ENCODE measurements at places on chromosomes 1 and 21.

DNA sequence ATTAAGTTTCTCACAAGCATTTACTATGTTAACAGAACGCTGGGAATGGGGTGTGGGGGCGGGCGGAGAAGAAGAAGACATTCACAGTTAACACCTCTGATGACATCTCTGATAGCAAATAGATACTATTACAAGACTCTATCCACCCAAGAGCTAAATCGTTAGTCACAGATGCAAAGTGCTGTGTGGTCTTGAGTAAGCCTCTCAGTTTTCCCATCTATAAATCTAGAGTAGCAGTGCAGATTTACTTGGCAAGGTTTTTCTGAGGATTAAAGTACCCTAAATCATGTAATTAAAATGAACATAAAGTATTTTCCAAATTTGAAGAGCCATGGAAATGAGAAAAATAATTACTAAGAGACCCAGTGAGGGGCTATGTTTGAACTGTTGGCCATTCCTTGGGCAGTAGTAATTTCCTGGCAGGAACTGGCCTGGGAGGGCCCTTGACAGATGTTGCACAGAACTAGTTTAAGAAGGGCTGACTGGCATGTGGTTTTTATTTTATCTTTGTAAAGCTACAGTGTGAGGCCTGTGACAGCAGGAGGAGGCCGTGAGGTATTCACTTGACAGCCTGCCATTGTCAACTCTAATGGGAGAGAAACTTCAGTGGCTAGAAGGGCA, 58.7 kb upstream of the APOBEC4 start:
- no peak for DNase-seq

DNA sequence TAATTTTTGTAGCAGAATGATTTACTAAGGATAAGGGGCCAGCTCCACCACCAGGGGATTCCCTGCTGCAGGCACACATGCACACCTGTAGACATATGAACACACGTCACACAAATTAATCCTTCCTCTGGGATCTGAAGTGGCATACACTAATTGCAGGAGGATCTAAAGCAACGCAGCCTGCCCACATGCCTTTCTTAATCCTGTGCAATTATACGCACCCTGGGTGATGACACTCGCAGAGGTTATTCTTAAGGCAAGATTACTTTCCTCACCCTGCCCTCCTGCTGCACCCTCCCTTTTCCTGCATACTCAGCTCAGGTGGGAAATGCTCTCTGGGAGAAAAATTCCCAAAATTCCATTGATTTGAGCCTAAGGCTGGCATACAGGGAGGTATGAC, 7.5 kb upstream of the LORICRIN start:
- no peak for DNase-seq

GRCh38 chr1:6673816-6674398, 27.7 kb downstream of the DNAJC11 start:
- no peak for DNase-seq

DNA sequence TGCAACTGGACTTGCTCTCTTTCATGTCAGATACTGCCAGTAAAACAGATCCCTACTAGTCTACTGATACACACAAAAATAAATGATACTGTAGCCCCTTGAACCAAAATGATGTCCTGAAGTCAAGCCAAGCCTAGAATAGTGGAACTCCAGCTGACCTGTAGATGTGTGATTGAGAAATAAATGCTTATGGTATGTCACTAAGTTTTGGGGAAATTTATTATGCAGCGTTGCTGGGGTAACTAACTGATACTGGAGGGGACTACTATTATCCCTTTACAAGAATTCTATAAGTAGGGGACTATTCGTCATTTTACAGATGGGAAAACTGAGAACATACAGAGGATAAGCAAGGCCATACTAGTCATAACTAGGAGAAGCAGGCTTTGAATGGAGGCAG, 55.6 kb downstream of the RPL5 start:
- DNase-seq: no peak

DNA sequence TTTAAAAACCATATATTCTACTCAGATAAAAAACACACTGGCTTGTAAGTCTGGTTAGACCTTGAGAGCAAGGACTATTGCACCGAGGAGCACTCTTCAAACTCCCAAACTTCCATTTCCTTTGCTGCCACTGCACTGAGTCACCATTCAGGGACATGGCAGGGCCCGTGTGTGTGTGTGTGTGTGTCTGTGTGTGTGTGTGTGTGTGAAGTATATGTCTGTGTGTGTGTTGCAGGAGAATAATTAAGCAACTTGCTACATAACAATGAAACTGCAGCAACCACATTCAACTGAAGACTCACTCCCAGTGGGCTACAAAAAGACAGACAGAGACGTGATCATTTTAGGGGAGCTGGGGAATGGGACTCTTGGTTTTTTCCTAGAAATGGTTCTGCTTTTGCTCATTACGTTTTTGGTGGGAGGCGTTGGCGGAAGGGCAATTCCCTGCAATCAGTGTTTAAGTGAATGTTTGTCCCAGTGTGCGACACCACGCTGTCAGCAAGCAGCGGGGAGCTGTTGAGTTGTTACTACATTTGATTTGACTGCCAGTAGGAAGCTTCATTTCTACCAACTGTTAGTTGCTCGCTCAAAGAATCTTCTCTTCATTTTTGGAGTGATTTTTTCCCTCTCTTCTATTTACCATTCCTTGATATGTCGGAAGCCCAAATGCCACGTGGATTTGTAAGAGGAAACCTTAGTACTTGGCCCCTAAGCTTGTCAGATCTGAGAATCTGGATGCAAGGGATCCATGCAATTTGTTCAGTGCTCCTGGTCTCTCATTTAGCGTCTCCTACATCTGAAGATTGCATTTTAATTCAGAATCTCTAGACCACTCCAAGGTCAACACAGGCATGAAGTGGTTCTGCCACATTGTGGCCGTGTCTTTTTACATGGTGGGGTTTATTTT, 36.1 kb downstream of the ESRRG start:
- DNase-seq: no peak

GRCh38 chr1:214075999-214076707, 88.4 kb downstream of the PROX1 start:
- no peak for DNase-seq

DNA sequence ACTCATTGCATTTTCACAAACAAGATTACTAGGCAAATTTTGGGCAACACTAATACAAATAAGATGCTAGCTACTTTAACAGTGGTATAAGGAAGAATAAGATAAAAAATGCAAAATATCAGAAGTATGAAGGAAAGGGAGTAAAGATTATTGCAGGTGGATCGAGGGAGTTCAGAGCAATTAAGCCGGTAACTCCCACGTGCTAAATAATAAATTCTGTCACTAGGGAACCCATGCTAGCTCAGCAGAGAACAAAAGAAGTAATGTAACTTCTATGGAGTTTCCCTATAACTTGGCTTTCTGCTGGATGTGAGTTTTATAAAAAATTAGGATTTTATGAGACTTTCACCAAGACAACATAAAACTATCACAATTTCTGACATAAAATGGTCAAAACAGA, 470.5 kb upstream of the RGS18 start:
- DNase-seq: no peak

DNA sequence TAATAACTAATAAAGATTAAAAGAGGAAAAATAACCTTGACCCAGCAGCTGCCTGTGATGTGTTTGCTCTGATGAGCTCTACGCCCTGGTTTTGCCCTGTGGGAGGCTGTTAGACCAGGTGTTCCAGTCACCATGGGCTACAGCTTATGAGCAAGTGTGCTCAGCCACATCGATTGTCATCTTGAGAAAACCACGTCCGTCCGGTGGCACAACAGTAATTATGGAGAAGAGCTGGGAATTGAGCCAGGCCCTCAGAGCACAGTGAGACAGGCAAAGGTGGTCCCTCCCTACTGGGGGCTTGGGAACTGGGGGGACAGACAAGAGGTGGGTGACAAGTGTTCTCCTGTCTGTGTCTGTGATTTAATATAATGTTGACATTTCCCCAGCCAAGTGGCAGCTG, 420.5 kb downstream of the MATN1 start:
- no peak for DNase-seq

DNA sequence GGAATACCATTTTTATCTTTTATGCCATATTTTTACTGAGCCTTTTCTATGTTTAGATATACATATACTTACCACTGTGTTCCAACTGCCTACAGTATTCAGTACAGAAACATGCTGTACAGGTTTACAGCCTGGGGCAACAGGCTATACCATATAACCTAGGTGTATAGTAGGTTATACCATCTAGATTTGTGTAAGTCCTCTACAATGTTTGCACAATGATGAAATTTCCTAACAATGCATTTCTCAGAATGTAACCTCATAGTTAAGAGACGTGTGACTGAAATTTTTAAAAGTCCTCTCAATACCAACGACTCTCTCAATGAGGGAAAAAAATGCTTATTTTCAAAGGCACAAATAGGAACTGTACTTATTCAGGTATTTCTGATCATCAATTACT, 21.7 kb downstream of the INTS7 start:
- no peak for DNase-seq

DNA sequence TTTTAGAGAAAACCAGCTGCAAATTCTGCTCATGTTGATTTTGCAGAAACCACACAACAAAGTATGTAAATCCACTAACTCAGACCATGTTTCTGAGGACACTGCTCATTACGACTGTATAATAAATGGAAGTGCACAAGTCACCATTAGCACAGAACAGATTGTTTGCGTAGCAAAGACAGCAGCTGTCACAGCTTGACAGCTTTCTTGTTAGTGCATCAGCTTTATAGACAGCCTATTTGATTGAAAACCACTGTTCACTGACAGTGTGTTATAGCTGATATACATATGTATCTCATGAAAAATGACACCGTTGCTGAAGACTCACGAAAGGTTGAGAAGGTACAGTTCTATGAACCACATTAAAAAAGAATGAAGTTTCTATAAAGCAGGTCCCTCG, 560.2 kb upstream of the ZRANB2 start:
- DNase-seq: no peak

DNA sequence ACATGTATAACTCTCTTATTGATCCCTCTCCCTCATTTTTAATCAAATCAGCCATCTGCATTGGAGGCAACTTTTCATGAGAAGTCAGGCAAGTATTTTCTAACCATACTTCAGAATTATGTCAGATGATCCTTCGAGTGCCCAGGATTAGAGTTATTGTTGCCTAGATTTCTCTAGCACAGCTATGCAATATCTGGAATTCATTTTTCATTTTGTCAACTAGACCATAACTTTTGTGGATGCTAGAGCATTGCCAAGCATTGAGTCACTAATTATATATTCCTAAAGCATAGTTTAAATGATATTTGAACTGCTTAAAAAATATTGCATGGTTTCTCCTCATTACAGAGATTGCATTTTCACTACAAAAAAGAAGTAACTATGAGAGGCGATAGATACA, 21.2 kb downstream of the HFM1 start:
- no peak for DNase-seq

GRCh38 chr1:230189824-230190223, 122.8 kb downstream of the GALNT2 start:
- no peak for DNase-seq

DNA sequence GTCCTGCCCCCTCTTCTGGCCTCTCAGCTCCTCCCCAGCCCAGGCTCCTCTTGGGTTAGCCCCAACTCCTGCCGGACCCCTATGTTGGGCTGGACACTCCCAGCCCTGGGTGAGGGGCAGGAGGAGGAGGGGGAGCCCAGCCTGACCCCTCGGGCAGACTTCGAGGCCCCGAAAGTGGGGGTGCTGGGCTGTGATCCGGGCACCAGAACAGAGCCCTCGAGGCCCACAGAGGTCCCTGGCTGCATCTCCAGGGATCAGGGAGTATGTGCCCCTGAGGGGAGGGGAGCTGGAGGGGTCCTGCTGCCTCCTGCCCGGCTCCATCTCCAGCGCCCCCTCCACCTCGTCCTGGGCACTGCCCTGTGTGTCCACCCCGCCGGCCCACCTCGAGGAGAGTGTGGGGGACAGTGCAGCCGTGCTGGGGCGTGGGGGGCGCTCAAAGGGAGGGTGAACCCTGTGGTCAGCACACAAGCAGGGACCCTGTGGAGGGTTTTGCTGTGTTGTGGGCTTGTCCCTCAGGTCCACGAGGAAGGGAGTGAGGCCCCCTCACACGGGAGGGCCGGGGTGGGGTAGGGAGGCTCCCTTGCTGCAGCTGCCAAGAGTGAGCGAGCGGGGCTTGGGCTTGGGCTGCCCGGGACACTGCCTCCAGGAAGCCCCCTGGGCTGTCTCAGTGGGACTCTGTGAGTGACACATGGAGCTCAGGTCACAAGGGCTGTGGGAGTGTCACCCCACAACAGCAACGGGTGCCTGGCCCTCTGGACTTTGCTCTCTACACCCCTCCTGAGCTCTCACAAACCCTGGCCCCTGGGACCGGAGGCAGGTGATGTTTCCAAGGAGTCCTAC, 54.4 kb downstream of the COL18A1 start:
- DNase-seq: no peak

GRCh38 chr1:179146476-179146875, 64.6 kb downstream of the TOR3A start:
- no peak for DNase-seq

- DNase-seq: no peak
Measured at GRCh38 chr1:59845091-59845490, 30.3 kb downstream of the HOOK1 start.

DNA sequence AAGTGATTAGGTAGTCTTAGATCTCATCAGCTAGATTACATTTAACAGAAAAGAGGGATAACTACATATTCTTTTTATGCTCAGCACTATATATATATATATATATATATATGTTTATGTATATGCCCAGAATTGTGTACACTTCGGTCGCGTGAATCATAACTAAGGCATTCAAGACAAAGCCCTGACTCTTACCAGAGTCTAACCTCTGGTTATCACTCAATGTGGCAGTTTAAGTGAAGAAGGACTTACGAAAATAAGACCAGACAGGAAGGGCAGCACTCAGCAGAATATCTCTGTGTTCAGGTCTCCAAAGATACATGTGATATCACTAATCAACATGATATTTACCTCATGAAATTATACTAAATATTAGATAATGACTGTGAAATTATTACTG, 1326.7 kb downstream of the MRPL39 start:
- DNase-seq: no peak

DNA sequence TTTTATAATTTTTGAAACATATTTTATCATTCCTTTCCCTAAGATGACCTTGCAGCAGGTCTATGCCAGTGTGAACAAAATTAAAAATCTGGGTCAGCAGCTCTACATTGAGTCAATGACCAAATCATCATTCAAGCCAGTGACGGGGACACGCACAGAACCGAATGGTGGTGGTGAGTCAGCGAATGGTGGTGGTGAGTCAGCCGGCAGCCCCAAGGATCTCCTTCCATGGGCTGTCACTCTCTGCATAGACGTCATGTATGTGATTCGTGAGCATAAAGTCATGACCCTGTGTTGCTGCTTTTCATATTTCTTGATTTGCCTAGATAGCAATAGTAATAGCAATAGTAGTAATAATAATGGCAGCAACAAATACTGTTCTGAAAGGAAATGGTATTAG, 26.3 kb downstream of the PER3 start:
- DNase-seq: no peak

GRCh38 chr1:96365076-96365475, 356.5 kb upstream of the PTBP2 start:
- no peak for DNase-seq

- no peak for DNase-seq
Measured at GRCh38 chr21:38897532-38898421, 92.0 kb downstream of the ETS2 start.

DNA sequence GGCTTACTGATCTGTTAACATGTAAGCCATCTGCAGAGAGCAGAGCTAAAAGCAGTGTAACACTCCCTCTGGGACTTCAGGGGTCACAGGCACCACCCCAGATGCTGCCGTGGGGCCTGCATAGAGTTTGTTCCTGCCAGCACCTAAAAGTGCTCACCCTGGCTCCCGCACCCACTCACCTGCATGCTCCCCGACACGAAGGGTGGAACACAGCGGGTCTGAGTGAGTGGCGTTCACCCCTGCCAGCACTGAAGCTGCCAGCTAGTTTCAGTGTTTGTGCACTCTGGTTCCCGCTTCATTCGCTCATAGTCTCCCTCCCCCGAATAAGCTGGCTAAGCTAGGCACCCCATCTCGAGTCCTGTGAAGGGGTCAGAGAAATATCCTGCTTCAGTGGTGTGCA, 1681.0 kb downstream of the NCAM2 start:
- DNase-seq: no peak
